ENCODE measurements at places on chromosomes 4 and X.

DNA sequence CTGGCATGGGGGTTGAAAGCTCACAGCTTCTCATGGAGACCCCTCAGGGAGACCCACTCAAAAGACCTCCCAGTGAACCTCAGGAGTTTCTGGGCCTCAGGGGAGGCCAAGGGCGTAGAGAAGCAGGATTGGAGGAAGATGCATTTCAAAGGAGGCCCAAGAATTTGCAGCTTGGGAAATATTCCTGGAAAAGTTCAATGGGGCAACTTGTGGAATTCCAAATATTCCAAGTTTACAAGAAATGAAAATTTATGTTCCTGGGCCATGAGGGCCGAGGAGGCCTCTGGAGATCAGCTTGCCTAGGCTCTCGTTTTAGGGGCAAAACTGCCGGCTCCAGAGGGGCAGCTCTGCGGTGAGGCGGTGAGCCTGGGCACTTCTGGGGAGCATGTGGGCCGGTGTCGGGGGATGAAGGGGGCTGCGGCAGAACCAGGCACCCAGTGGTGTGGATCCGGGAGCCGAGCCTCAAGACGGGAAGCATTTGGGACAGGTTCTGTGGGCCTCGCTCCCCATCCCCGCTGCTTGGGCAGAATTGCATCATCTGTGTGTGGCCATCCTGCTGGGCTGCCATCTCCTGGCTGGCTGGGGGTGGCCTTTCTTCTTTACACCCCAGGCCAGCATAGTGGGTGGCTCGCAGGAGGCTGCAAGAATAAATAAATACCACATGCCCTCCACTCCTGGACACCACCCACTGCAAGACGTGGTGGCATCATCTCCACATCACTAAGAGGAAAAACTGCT, 54.6 kb upstream of the GPR78 start:
- no peak for DNase-seq

GRCh38 chr4:145904413-145905177, 34.0 kb downstream of the ZNF827 start:
- DNase-seq: no peak

DNA sequence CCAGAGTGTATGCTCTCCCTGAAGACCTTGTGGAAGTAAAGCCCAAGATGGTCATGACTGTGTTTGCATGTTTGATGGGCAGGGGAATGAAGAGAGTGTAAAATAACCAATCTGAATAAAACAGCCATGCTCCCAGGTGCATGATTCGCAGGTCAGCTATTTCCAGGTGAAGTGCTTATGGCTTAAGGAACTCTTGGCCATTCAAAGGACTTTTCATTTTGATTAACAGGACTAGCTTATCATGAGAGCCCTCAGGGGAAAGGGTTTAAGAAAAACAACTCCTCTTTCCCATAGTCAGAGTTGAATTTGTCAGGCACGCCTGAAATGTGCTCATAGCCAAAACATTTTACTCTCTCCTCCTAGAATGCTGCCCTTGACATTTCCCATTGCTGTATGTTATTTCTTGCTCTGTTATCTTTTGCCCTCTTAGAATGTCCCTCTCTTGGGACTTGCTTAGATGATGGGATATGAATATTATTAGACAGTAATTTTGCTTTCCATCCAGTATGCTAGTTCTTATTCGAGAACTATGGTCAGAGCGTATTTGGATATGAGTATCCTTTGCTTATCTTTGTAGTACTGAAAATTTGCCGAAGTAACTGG, 88.6 kb downstream of the PLS3 start:
- DNase-seq: no peak

DNA sequence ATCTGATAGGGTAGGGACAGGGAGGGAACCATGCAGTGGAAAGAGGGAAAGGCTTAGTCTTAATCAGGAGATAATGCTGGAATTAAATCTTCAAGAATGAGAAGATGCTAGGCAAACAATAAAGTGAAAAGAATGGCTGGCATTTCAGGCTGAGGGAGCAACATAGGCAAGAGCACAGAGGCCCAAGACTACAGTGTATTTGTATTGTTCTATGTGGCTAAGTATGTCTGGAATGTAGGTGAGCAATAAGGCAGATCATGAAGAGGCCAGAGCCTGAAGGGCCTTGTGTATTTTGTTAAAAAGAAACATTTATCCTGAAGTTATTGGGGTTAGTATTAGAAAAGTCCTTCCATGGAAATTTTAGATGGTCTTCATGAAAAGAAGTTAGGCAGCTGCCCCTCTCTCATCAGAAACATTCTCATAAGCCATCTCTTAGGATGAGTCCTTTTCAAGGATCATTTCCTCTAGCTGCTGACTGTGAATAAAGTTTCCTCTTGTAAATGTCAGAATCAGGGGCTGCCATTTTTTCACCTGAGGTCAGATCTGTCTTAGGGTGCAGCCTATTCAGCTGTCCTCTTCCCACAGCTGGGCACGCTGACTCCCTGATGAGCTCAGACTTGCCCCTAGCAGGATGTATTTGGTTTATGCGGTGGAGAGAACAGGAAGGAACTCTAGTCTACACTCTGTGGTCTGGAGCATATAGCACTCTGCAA, 46.3 kb downstream of the ATP10D start:
- no peak for DNase-seq

DNA sequence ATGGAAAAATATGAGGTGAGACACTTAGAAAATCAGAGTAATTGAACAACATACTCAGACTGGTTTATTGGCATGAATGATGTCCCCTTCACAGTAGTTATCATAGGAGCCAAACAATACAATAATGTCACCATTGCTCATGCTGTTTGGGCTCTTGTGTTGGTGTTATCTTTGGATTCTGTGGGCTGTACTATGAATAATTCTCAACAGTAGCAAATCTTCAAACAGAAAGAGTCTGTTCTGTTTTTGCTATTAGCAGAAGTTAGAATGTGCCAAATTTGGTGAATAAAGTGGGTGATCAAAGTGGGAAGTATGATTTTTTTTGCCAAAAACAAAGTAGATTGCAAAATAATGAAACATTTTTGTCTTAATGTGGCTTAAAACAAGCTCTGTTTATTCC, 58.3 kb downstream of the GRID2 start:
- DNase-seq: no peak

- DNase-seq: no peak
Measured at GRCh38 chr4:147309434-147309833, 171.5 kb upstream of the EDNRA start.

DNA sequence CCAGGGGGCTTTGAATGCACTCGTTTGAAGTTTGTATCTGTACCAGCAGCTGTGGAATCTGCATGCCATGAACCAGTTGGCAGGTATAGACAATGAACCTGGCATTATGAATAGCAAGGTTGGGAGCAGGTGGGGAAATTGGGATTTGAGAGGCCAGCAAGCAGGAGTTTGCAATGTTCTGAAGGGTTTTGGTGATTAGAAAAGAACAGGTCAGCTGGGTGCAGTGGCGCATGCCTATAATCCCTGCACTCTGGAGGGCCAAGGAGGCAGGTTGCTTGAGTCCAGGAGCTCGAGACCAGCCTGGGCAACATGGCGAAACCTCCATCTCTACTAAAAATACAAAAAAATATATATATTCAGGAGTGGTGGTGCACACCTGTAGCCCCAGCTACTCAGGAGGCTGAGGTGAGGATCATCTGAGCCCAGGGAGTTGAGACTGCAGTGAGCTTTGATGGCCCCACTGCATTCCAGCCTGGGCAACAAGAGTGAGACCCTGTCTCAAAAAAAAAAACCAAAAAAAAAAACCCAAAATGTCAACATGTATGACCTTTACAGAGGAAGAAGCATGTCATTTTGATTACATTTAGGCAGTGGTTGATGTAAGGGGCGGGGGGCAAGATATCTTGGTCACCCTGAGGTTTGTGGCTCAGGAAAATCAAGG, 63.9 kb downstream of the TSC22D3 start:
- no peak for DNase-seq

GRCh38 chr4:46450556-46450955, 60.6 kb upstream of the GABRA2 start:
- DNase-seq: no peak

DNA sequence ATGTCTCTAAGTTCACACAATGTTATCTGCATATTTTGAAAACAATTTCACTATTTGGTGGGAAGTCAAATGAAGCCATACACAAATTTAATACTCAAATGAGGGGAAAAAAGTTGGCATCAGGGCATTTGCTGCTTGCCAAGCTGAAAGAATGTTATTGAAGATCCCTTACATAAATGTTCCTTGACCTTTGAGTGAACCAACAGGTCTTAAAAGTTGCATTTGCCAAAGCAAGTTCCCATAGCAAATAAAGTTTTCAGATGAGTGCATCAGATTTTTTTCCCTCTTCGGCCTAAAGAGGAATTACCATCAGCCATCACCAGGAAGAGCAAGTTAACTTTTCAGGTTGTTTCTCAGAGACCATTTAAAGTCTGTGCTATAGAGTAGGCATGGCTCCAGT, 115.9 kb downstream of the COX18 start:
- no peak for DNase-seq

GRCh38 chrX:39890807-39891206, 207.0 kb downstream of the BCOR start:
- DNase-seq: no peak

GRCh38 chr4:74451214-74451661, 6.3 kb downstream of the AREG start:
- no peak for DNase-seq

DNA sequence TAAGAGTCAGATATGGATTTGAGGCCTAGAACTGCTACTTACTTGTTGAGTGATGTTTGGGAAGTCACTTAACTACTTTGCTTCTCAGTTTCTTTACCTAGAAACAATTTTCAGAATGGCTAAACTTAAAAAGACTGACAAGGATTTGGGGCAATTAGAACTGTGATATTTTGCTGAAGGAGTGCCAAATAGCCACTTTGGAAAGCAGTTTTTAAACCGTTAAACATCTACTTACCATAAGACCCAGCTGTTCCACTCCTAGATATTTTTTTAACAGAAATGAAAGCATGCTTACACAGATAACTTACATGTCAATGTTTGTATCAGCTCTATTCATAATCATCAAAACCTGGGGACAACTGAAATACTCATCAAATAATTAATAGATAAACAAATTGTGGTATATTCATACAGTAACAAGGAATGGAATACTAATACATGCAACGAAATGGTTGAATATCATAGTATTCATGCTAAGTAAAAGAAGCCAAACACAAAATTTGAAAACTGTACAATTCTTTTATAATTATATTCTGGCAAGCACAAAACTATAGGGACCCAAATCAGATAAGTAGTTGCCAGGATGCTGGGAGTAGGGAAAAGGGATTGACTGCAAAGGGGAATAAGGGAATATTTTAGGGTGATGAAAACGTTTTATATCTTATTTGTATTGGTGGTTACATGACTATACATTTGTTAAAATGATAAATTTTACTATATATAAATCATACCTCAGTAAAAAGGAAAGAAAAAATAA, 24.0 kb downstream of the RPA4 start:
- no peak for DNase-seq

- DNase-seq: no peak
Measured at GRCh38 chr4:89773805-89774204, 63.2 kb downstream of the SNCA start.

- DNase-seq: no peak
Measured at GRCh38 chrX:9102956-9103355, 69.0 kb upstream of the FAM9B start.

- no peak for DNase-seq
Measured at GRCh38 chr4:137543198-137543597, 10.9 kb upstream of the PCDH18 start.

DNA sequence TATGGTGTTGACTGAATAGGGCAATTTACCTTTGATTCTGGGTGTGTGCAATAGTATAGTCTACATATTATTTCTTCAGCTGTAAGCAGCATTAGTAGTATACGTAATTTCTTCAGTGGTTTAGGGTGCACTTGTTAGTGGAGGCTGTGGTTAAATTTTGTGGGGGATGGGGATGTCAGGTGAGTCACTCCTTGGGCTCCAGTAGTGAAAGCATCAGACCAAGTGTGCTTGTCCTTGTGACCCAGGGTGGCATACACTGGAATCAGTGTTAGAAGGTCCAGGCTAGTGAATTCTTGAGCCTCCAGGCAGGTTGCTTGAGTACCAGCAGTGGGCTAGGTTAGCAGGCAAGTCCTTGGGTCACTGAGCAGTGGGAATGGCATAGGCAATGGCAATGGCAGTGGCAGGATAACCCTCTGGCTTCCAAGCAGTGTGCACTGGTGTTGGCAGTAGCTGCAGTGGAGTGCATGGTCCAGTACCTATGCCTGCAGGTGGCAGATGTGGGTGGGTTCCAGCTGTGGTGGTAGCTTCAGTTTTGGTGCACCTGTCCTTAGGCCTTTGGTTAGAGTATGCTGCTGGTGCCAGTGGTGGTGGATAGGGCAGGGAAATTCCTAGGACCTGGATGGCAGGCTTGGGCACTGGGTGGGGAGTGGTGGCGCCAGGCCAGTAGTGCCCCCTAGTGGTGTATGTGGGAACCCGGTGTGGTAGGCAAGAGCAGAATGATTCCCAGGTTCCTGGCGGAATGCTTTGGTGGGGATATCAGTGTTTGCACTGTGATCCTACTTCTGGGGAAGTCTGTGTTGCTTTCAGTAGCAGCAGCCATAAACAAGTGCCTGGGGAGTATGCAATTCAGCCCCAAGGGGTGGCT, 531.0 kb downstream of the SMARCA1 start:
- no peak for DNase-seq

GRCh38 chrX:132631579-132632232, 142.9 kb upstream of the MBNL3 start:
- DNase-seq: no peak

DNA sequence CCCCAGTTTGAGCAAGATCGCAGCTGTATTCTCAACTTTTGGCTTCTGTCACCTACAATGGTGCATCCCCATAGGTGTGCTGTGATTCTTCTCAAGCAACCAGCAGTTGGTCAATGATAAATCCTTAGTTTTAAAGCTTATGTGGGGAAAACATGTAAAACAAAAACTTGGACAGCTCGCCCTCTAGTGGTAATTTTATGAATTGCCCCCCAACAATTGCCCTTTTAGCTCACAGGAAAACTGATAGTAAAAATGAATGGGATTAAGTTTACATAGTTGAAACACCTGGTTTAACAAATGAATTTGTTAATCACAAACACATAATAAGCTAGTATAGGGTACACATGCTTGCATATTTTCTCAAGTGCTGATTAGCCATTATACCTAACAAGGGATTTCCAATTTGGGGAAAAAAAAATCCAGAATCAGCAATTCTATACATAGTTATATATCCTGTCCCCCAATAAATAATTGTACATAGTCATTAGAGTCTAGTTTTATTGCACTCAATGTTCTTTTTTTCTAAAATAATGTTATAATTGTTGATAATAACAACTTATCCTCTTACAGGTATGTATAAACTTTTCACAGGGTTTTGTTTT, 30.1 kb downstream of the TEX13A start:
- no peak for DNase-seq

- no peak for DNase-seq
Measured at GRCh38 chrX:127708155-127708554, 344.0 kb downstream of the ACTRT1 start.

DNA sequence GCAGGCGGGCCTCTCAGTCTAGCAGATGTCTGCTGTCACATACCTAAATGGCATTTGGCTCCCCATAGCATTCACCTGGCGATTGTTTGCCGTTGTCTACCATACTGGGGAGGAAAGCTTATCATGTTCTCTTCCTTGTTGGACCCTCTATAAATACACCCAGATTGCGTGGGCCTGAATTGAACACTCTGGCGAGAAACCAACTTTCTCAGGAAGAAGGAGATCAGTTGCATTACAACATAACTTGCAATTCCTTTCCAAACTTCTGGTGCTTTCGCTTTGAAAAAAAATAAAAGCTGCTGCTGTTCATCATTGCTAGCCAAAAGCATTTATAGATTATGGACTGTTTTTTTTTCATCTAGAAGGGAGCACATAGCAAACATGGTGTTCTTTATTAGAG, 230.0 kb upstream of the GPC4 start:
- no peak for DNase-seq
